ENCODE measurements at places on chromosomes 2 and 18.
A peak's percentile ranks its signal among the peaks of the same experiment; 100 is the strongest.

- no peak for DNase-seq
These were observed 18.0 kb downstream of the C2orf74 start for GRCh38 chr2:61179701-61180639.

GRCh38 chr2:26483957-26484565, 6.1 kb upstream of the OTOF start:
- DNase-seq: no peak

GRCh38 chr2:100856732-100857131, 36.8 kb downstream of the NPAS2 start:
- no peak for DNase-seq

DNA sequence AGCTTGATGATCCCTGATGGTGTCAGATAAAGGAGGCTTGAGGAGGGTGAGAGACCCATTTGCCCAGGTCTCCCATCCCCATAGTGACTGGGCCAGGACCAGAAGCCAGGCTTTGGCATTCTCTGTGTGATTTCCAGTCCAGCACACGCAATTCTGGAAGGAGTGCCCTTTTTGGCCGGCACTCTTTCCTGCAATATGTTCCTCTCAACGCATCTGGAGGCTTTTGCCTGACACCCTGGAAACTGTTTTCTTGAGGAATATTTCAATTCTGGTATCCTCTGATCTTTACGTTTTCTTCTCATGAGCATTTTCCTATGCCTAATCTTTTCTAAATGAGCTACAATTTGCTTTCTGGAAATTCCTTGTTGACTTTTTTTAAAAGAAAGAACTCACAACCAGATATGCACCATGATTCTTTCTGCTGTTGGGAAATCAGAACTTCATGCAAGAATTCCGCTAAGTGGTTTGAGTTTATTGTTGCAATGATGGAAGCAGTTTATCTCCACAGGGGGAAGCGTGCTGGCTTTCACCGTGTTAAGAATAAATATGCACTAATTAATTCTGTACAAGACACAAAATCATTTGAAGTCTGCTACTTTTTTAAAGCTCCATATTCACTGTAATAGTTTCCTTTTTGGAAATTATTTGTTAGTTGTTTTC, 143.7 kb downstream of the NAPG start:
- no peak for DNase-seq

- no peak for DNase-seq
These were observed 97.2 kb downstream of the SMIM21 start for GRCh38 chr18:75330308-75330707.

DNA sequence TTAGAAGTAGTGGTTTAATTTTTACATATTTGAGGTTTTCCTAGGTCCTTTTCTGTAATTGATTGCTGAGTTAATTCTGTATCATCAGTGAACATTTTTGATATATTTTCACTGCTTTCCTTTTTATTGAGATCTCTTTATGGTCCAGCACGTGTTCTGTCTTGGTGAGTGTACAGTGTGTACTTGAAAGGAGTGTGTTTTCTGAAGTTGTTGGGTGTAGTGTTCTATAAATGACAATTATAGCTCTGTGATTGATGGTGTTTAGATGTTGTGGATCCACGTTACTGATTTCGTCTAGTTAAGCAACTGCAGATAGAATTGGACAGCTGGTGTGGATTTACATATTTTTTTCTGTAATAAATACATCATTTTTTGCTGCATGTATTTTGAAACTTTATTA, 32.7 kb downstream of the AGFG1 start:
- no peak for DNase-seq

DNA sequence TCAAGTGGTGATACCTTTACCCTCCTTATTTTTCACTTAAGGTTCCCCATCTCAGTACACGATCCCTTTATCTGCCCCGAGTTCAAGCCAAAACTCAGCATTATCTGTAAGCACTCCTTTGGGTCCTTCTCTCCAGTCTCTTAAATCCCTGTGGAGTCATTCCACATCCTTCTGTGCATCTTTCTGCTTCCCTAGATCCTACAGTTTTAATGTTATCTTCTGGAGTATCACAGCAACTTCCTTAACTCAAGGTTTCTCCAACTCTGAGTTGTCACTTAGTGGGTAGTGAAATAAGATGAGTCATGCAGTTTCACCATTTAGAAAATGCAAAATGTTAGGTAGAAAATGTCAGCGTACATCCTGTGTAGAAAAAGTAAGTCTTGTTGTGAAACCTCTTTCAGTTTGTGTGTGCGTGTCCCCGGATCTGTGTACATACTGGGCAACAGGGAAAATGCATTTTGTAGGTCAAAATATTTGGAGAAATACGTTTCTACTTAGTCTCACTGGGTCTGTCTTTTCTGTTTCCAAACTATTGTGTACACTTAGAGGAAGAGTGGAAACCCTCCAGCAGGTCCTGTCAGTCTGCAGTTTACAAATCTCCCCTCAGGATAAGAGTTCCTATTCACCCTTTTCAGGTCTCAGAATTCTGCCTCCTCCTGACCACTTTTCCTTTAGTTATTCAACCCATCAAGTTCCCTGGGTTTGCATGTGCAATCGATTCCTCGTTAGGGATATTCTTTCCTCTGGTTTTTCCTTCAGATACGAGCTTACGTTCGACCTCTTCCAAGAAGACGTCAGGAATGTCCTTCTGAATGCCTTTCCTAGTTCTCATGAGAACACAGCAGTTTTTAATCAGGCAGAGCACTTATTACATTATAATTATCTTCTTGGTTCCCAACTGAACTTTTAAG, 154.8 kb downstream of the TGIF1 start:
- DNase-seq: peak; percentile 52

GRCh38 chr18:70313640-70314039, 24.8 kb downstream of the SOCS6 start:
- DNase-seq: no peak

- no peak for DNase-seq
These were observed 3.9 kb downstream of the DNAJB2 start for GRCh38 chr2:219282943-219283581.

- DNase-seq: no peak
These were observed 172.6 kb upstream of the NRP2 start for GRCh38 chr2:205509655-205510054.

- no peak for DNase-seq
These were observed 45.8 kb upstream of the GLS start for GRCh38 chr2:190834890-190835208.

GRCh38 chr2:101830555-101830954, 133.0 kb downstream of the MAP4K4 start:
- no peak for DNase-seq

GRCh38 chr2:101805152-101806088, 107.9 kb downstream of the MAP4K4 start:
- no peak for DNase-seq

DNA sequence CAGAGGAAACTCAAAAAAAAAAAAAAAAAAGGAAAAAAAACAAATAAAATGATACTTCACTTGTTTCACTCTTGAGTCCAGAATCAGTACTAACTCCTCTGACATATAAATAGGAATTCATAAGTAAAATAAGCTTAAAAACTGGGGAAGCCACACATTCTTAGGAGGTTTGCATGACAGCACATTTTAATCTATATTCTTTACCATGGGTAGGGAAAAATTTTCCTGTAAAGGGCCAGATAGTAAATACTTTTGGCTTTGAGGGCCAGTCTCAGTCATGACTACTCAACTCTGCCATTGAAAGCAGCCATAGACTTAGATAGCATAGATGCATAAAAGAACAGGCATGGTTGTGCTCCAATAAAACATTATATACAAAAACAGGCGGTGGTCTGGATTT, 145.2 kb downstream of the BCL11A start:
- no peak for DNase-seq

DNA sequence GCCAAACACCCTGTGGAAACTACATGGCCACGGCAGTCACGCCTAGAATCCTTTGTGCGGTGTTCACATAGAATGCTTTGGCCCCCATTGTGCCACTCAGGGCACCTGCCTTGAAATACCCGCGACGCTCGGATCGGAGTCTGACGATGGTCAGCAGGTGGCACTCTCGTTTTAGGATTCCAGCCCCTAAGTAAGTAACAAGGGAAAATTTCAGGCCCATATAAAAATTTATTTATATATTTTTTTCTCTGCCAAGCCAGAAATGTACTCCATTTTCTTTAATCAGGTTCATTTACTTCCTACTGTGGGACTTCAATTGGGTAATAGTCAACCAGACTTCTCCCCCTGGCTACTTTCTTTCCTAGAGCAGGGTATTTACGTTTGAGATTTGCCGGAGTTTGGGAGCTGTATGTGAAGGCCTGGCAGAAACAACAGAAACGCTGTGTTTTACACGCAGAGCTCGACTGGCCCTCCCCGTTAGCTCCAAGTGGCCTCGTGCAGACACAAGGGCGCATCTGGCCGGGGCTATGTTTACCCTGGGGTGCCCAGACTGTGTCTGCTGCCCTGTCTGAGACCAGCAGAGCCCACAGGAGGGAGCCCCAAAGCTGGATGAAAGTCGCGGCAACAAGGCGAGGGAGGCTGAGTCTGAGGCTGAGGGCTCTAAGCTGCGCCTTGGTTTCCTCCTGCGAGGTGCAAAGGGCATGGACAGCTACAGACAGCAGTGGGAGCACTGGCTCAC, 41.6 kb downstream of the LRRC30 start:
- DNase-seq: no peak

DNA sequence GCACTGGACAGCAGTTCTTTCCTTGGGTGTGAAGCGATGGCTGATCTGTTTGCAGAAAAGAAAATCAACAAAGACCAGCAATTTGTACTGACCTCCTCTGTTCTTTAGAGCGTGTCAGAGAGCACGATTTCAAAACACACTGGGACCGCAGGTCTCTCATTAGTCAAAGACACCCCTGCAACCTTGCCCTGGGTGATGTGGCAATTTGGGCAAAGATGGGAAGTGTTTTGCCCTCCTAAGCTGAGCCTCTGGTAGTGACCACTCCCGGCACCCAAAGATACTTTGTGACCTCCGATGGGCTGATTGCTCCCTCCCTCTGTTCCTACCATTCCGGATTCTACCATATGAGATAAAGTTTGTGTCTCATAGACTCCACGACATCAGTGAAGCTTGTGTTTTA, 18.2 kb upstream of the CLIP4 start:
- DNase-seq: no peak
